BE2C (cell line): ENCODE measurements at places on chromosomes 1 and 21.

DNA sequence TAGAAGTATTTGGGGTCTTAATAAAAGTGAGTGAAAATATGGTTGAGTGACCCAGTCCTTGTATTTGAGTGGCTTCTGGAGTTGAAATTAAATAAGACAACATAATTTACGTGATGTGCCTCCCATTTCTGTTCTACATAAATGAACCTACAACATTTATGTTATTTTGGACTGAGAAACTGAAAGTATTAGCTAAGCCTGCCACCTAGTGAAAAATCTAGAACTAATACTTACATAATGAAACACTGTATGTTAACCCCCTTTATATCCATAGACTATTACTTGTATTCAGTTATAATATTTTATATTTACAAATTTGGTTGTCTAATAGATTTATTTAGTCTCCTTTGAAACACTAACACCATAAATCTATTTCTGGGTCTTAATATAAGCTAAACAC is 298.9 kb downstream of the KCNT2 start:
- no peak for DNase-seq

DNA sequence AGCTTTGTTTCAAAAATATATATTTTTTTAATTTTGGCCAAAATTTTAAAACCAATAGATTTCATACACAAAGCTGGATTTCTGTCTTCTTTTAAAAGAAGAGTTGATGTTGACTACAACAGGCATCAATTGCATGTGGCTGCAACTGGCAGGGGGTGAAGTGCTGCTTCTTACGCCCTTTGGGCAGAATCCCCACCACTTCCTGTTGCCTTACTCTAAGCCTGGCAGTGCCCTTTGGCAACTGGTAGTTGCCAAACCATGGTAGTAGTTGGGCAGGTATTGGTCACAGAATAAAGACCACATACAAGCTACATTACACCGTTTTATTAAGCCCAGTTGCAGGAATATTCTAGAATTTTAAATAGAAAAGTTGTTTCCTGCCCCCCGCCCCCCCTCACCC is 17.0 kb downstream of the LAMC2 start:
- DNase-seq = no peak

GRCh38 chr1:9559673-9560072 is 20.4 kb downstream of the SLC25A33 start:
- DNase-seq = no peak

DNA sequence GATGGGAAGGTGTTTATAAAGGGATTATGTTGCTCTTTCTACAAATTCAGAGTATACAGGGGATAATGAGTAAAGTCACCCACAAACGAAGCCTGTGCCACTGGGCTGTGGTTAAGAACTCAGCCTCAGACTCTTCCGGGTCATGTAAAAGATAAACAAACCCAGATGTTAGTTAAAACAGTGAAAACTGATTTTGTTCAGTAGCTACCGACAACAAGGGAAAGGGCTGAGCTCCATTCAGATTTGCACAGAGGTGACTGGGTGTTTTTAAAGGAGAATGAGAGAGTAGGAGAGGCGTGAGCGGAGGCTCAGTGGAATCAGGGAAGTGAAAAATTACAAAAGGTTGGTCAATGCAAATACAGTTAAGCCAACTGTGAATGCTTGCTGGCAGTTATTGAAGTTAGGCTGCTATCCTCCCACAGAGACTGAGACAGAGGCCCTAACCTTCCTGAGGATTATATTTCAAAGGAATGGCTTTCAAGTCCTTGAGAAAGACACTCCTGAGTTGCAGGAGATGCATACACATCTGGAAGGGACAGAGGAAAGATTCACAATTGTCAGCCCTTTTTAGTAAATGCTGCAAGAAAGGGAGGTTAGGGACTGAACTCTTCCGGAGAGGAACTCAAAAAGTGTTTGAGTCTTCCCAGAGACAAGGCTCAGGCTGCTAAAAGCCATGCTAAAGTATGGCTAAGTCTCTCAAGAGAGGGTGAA is 29.9 kb upstream of the SAMD13 start:
- DNase-seq = no peak

GRCh38 chr21:38993561-38993960 is 187.8 kb downstream of the ETS2 start:
- DNase-seq = no peak

DNA sequence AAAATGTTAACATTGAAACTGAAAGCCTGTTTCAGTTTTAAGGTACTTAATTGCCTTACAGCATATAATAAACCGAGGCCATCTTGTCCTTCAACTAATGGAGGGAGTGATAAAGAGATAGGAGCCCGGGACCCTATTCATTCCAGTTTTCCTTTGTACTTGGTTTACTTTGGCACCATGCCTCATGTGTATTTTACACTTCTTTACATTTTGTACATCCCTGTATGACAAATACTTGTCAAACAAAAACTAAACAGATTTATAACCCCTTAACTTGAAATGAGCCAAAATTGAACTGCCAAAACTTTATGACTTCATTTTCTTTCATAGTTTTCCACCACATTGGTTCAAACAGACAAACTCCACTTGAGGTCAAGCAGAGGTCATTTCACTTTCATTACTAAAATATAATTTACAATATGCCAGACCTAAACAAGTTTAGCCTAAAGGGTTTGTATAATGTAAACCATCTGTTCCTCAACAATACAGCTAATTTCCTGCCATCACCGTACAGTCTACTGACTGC is 30.9 kb upstream of the UBE2U start:
- DNase-seq = peak; percentile 31
